ENCODE measurements at places on chromosomes 5 and 9.

GRCh38 chr9:110807956-110808598 lies 139.5 kb downstream of the MUSK start:
- no peak for DNase-seq

DNA sequence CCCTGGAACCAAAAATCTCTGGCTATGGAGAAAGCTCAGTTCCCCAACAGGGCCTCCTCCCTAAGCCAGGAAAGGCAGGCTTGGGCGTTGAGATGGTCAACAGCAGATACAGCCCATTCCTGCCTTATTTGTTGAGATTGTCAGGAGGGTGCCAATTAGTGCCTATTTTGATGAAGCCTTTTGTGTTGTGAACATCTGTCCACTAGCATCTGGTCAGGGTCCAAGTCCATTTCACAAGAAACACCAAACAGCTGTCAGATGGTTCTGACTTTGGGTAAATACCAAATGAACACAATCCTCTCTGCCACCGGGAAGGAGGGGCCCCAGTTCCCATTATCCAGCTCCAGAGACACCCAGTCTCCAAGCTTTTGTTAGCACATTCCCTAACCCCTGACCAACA lies 19.9 kb downstream of the SEMA6A start:
- no peak for DNase-seq

DNA sequence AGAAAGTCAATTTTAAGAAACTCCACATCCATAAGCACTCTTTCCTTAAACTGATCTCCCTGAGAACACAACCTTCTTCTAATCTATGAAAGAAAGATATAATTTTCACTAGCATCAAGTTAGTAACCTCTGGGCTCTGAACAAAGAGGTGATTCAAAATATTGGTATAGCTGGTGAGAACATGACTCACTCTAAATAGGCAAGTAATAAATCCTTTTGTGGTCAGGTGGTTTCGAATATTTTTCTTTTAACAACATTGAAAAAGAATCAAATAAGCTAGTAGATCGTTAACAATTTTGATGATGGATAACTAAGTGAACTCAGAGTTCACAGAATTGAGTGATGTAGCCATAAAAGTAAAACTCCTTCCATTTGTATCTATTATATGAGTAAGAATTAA lies 150.6 kb upstream of the IQGAP2 start:
- no peak for DNase-seq

GRCh38 chr5:36842087-36842486 lies 34.5 kb upstream of the NIPBL start:
- DNase-seq = no peak

DNA sequence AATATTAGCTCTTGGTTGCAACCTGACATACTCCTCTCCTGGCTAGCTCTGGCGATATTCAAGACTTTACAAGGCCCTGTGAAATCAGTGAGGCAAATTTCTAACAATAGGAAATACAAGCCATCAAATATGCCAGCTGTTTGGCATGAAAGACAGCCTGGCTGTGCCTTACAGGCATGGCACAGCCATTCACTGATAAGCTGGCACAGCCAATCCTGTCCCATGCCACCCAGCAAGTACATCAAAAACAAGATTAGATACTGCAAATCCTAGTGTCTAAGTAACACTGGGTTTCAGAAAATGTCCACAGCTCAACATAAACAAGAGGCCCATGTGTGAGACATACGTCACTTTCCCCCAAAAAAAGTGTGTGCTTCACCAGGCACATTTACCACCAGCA lies 1045.8 kb upstream of the DMAC1 start:
- DNase-seq = no peak

All from left renal cortex interstitium (tissue), 4 donors.